Progenitor cell of endocrine pancreas (in vitro differentiated cells): ENCODE measurements at places on chromosomes 2 and 18.

GRCh38 chr2:82539280-82539621, 1919.8 kb downstream of the SUCLG1 start:
- DNase-seq = no peak

- no peak for DNase-seq
Observed at GRCh38 chr2:235996419-235996818, 171.8 kb downstream of the GBX2 start.

DNA sequence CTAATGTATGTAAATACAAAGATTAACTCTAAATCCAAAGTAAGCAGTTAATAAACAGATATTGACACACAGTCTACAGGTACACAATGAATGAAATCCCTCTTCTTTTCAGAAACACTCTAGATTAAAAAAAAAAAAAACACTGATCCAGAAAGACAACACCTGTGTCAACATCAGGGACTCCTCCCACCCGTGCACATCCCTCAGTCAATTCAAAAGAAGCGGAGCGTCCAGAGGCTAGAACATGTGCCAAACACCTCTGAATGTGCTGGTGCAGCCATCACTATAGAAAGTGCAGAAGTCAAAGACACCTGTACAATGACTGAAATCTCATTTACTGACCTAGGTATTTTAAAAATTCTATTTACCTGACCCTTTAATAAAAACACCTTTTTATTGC, 622.6 kb upstream of the ID2 start:
- DNase-seq = no peak

- DNase-seq = peak; percentile 25
Observed at GRCh38 chr2:150486539-150487484, 655 bp downstream of the RND3 start.

GRCh38 chr18:36412778-36413177, 115.3 kb downstream of the FHOD3 start:
- no peak for DNase-seq

DNA sequence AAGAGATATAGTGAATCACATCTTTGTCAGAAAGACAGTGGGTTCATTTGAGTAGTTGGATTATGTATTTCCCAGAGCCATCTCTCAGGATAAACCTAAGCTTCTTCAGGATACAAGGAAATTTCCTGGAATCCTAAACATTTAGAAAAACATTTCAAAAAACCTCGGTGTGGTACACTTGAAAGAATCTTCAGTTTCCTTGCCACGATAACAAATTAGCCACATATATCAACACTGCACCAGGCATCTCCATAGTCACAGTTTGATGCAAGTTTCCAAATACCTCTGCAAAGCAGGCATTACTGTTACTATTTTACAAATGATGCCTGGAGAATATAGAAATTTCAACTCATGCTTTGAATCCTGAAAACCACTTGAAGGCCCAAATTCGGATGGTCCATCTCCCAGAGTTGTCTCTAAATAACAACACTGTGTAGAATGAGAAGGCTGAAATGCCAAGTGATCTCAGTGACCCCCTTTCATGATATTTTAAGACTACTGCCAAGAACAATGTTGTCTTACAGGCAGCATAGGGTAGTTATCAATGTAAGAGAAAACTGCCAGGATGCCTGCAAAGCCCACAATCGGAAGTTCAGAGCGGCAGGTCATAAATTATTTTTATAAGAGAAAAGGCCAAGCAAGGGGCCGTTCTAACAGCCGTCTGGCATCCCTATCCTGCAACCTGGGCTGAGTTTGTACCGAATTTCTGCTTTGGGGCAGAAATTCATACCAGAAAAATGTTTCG, 307.9 kb downstream of the TXNL1 start:
- DNase-seq = no peak

- DNase-seq = no peak
Observed at GRCh38 chr2:138087751-138088593, 123.7 kb downstream of the HNMT start.

GRCh38 chr2:114488841-114489530, 46.5 kb downstream of the DPP10 start:
- DNase-seq = no peak
